Brain (organoid and tissue), 16 donors: ENCODE measurements at places on chromosomes 11 and 22.

GRCh38 chr11:93559681-93560080 is 16.5 kb upstream of the SMCO4 start:
- no peak for DNase-seq

- no peak for DNase-seq
Measured at GRCh38 chr11:57460758-57461749, 726 bp downstream of the RTN4RL2 start.

DNA sequence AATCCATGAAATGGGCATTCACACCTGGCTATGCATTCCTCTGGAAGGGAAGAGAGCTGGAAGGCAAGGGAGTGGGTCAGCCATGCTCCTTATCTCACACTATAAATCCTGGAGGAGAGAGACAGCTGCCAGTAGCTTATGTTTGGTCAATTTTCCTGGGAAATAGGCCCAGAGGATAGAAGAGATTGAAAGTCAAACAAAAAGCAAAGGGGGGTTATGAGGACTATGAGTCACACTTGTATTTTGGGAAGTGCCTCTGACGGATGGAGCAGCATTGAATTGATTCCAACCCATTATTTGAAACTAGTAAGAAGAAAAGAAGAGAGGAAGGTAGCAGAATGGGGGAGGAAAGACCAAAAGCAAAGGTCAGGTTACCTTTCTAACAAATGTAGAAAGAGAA is 25.0 kb downstream of the SNX19 start:
- no peak for DNase-seq

- peak; percentile 52 for DNase-seq
Measured at GRCh38 chr11:122020902-122021301, 95.1 kb downstream of the BLID start.

DNA sequence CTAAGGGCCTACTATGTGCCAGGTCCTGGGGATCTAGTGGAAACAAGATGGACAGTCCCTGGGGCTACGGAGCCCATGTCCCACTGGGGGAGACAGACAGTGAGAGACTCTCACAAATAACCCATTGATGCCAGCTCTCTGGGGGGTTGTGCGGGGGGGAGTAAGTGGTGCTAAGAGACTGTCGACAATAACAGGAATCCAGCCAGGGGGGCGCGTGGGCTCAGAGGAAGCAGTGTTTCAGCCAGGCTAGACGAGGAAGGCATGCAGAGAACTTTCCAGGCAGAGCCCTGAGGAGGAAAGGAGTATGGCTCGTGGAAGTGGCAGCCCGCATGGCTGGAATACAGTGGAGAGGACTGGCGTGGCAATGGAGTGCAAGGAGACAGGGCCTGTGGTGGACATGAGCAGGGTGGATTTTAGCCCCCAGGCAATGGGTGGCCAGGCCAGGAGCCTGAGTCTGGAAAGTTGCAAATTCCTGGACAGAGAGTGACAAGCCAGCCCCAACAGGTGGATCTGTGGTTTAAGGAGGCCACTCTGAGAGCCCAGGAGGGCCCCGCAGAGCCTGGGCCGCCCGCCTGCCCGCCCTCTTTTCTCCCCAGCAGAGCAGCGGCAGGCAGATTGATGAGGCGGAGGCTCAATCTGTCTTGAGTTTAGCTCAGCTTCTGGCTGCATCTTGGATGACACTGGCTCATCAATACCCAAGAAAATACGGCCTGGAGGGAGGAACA is 40.0 kb upstream of the TCF20 start:
- peak; percentile 71 for DNase-seq

GRCh38 chr22:49450498-49450897 is 377.2 kb downstream of the BRD1 start:
- peak; percentile 59 for DNase-seq
